Naive thymus-derived CD4-positive, alpha-beta T cell (primary cell): ENCODE measurements at places on chromosomes 2 and 18.

- no peaks in the 10 kb centered on the region for H3K4me1 ChIP-seq
- H3K36me3 ChIP-seq, result no peaks in the 10 kb centered on the region
- DNase-seq, result no peak
- no peak overlapping the region for H3K4me3 ChIP-seq
- H3K27me3 ChIP-seq, result no peaks in the 10 kb centered on the region
- H3K27ac ChIP-seq, result no peak overlapping the region
Measured at GRCh38 chr18:79354350-79354749, 41.4 kb upstream of the NFATC1 start.

DNA sequence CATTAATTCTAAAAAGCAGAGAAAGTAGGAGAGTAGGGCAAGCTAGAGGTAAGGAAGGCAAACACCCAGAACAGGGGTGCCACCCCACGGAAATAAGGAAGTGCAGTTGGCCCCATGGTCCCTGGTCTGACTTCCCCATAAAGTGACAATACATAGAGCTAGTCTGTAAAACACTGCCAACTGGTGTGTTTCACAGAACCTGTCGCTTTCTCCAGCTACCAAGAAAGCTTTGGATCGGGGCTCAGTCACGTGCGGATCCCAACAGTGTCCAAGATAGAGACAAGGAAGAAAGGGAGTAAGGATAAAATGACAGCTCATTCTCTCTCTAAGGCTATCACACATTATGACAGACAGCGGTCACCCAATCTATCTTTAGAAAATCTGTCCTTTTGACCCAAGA, 36.4 kb downstream of the TBC1D8 start:
- no peaks in the 10 kb centered on the region for H3K4me1 ChIP-seq
- H3K27me3 ChIP-seq, result no peaks in the 10 kb centered on the region
- no peak overlapping the region for H3K4me3 ChIP-seq
- no peak for DNase-seq

GRCh38 chr2:96546321-96546720, 9.8 kb downstream of the ARID5A start:
- H3K4me1 ChIP-seq, result peaks cover 62% of the 10 kb centered on the region
- no peak overlapping the region for H3K4me3 ChIP-seq
- no peak for DNase-seq

DNA sequence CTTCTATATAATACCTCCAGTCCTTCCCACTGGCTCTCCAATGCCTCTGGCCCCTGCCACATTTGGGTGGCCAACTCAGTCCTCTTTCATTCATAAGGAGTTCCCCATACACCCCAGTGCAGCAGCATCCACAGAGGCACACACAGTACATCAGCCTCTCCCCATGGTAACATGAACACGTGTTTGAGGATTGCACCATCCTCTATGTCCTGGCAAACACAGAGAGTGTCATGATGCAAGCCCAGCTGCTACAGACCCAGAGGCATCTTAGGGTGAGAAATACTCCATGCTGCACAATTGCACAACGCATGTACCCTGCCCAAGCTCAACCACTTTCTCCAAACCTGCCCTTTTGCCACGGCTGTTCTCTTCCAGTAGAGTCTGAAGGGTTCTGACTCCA, 11.5 kb downstream of the IGFBP5 start:
- H3K27me3 ChIP-seq, result peaks cover 3% of the 10 kb centered on the region
- no peak overlapping the region for H3K27ac ChIP-seq
- H3K4me3 ChIP-seq, result no peak overlapping the region
- no peaks in the 10 kb centered on the region for H3K36me3 ChIP-seq
- no peaks in the 10 kb centered on the region for H3K4me1 ChIP-seq

DNA sequence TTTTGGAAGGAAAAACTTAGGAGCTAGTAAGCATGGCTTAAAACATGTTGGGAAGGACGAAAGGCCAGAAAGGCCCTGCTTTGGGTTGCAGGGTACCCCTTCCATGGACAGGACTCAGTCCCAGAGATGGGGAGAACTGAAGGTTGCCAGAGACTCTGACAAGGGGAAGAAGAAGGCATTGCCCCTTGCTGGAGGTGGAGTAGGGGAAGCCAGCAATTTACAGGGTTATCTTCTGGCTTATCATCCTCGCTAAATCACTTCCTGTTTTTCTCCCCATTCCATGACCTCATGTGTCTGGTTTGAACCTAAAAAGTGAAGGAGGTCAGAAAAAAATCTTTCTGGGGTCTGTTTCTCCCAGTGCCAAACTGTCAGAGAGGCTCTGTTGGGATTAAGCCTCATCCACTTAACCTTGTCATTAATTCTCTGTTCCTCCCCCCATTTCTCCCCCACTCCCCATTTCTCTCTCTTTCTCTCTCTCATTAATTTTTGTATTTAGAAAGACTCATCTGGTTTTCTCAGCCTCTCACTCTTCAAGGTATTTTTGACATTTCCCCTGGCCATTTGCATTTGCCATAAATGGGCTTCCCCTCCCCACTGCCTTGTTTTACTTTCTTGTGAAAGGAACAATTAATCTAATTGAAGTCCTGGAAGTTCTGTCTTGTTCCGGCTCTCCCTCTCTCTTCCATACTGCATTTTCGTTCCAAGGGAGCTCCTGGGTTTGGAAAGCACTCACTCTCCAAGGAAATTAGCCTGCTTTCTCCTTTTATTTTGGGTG, 17.4 kb downstream of the NRP2 start:
- no peaks in the 10 kb centered on the region for H3K36me3 ChIP-seq
- DNase-seq, result no peak
- no peaks in the 10 kb centered on the region for H3K27me3 ChIP-seq
- no peak overlapping the region for H3K4me3 ChIP-seq

DNA sequence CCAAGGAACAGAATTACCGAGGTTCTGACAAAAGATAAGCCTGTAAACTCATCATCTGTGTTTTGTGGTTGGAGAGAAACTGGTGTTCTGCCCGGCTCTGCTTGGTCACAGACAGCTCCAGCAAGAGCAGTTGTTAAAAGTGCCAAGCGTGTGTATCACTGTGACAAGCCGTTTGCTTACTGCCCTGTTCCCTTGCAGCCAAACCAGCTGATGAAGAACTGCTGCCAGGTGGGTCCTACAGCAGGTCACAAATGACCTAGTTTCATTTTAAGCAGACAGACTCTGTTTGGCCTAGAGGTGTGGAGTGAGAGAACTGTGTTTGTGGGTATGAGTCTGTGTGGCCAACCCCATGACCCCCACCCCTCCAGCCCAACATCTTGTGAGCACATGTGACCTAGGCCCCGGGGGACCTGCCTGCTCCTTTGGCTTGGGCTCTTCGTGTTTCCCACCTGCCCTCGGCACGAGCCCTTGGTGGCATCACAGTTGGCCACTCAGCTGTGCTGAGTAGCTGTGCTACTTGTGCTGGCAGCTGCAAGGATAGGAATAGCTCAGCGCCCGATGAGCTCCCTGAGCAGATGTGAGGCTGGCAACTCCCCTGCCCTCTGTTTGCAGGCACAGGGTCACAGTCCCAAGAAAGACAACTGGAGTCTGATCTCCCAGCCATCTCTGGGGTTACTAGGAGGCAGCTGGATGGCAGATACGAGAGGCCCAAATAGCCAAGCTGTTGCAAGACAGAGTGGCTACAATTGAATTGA, 9.7 kb downstream of the OXER1 start:
- H3K4me1 ChIP-seq, result no peaks in the 10 kb centered on the region
- no peak overlapping the region for H3K4me3 ChIP-seq
- no peaks in the 10 kb centered on the region for H3K27me3 ChIP-seq
- H3K27ac ChIP-seq, result no peak overlapping the region

GRCh38 chr2:20190876-20191713, 33.8 kb downstream of the SDC1 start:
- H3K27ac ChIP-seq, result no peak overlapping the region
- H3K4me3 ChIP-seq, result no peak overlapping the region
- H3K27me3 ChIP-seq, result no peaks in the 10 kb centered on the region
- no peaks in the 10 kb centered on the region for H3K4me1 ChIP-seq
- no peaks in the 10 kb centered on the region for H3K36me3 ChIP-seq
- no peak for DNase-seq

GRCh38 chr2:230908595-230909191, 16.3 kb downstream of the GPR55 start:
- no peak overlapping the region for H3K4me3 ChIP-seq
- peaks cover 13% of the 10 kb centered on the region for H3K4me1 ChIP-seq
- DNase-seq, result peak; percentile 61
- no peaks in the 10 kb centered on the region for H3K36me3 ChIP-seq

GRCh38 chr2:239283288-239283945, 117.4 kb downstream of the HDAC4 start:
- no peak for DNase-seq
- H3K27me3 ChIP-seq, result no peaks in the 10 kb centered on the region
- H3K27ac ChIP-seq, result no peak overlapping the region
- no peak overlapping the region for H3K4me3 ChIP-seq
- peaks cover 34% of the 10 kb centered on the region for H3K4me1 ChIP-seq

DNA sequence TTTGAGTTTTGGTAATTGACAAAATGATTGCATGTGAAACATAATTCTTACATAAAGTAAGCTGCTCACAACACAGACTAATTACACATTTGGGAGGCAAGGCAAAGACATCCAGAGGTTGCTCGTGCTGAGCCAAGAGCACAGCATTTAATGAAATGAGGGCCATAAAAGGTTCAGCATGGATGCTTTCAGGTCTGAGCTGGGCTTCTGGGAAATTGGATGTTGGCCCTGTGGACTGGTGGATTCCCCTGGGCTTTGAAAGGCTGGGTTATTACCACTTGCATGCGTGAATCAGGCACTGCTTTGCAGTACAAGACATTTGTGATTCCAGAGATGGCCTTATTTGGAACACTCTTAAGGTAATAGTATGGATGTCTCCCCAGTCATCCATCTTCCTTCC, 533.5 kb upstream of the NRP2 start:
- H3K4me1 ChIP-seq, result no peaks in the 10 kb centered on the region
- H3K36me3 ChIP-seq, result no peaks in the 10 kb centered on the region
- DNase-seq, result no peak
- H3K27ac ChIP-seq, result no peak overlapping the region
- H3K27me3 ChIP-seq, result no peaks in the 10 kb centered on the region

DNA sequence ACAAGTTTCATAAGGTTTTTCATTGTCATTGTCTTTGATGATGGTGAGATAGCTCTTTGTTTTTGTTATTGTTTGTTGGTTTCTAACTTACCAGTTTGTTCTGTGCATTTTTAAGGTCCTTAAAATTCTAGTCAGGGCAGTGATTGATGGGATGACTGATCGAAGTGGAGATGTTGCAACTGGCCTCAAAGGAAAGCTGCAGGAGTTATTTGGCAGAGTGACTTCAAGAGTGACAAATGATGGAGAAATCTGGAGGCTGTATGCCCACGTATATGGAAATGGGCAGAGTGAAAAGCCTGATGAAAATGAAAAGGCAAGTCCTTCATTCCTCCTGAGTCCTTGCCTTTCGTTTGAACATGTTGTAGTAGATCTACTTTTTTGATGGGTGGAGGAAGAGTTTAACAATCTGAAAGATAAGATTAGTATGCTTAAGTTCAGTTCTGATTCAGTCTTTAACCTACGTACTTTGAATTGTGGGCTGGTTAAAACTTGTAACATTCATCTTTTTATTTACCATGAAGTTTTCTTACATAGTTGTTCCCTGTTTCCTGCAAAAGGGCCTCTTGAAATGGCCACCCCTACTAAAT, 135.8 kb upstream of the LTBP1 start:
- no peaks in the 10 kb centered on the region for H3K27me3 ChIP-seq
- no peaks in the 10 kb centered on the region for H3K36me3 ChIP-seq
- H3K4me1 ChIP-seq, result no peaks in the 10 kb centered on the region
- DNase-seq, result no peak
- no peak overlapping the region for H3K27ac ChIP-seq

DNA sequence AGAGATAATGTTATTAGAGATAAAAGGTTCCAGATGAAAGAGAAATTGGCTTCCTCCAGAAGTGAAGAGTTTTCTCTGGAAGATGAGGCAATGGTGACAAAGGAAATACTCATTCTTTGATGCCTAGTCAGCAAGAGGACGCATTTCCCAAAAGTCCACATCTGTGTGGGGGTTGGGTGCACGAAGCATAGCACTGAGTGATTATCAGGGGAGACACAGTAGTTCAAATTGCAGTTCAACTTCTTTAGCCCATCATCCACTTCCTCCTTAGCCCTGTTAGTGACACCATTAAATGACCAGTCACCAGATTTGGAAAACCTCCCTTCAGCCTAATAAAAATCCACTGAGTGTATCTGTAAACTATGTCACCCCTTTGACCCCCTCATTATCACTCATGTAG, 80.9 kb upstream of the PHLPP1 start:
- no peak for DNase-seq
- H3K4me1 ChIP-seq, result no peaks in the 10 kb centered on the region

DNA sequence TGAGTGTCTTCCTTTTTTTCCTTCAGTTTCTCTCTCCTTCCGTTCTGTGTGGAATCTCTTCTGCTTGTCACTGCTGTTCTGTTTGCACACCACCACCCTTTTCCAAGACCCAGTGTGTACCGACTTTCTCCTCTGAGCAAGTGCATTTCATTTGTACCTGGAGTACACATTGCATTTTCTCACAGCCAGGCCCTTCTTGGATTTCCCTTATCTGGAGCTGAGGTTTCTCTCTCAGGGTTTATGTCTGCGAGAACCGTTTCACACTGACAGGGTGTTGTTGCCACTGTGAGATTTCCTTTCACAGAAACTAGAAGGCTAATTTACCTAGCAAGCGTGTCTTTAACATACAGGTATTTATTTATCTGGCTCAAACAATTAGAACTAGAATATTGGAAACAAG, 26.2 kb downstream of the NCOA1 start:
- DNase-seq, result no peak
- no peak overlapping the region for H3K27ac ChIP-seq
- H3K4me1 ChIP-seq, result peaks cover 11% of the 10 kb centered on the region
- H3K27me3 ChIP-seq, result no peaks in the 10 kb centered on the region
- H3K36me3 ChIP-seq, result no peaks in the 10 kb centered on the region

DNA sequence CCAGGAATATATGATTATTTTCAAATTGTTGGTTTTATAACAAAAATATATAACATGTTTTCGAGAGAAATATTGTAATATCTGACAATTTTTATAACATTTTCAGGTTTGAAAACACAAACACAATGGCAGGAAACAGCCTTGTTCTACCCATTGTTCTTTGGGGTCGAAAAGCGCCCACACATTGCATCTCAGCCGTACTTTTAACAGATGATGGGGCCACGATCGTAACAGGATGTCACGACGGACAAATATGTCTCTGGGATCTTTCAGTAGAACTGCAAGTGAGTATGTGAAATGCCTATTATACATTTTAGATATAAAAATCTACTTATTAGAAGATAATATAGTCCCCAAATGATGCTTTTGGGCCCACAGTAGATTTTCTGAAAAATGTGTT, 21.2 kb downstream of the WDR7 start:
- DNase-seq, result no peak
- no peak overlapping the region for H3K4me3 ChIP-seq
- no peak overlapping the region for H3K27ac ChIP-seq

DNA sequence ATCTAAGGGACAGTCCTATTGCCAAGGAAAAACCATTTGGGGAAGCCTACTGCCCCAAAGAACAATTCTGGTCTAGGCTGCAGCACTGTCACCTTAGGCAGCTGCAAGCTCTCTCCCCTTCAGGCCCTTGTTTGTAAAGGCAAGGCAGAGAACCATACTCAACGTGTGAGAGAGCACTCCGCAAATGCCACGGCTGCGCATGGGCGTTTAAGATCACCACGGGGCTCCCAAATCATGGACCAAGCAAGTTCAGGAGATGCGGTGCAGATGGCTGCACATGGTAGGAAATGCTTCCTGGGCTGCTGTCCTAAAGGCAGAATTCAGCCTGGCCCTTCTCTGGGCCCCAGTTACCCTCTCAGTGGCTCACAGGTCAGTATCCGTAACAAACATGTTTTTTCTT, 15.5 kb downstream of the ERFE start:
- peaks cover 27% of the 10 kb centered on the region for H3K36me3 ChIP-seq
- H3K27ac ChIP-seq, result no peak overlapping the region
- no peaks in the 10 kb centered on the region for H3K27me3 ChIP-seq
- H3K4me3 ChIP-seq, result no peak overlapping the region
- DNase-seq, result no peak
